ENCODE measurements at places on chromosomes 12 and 14. TPM values are rescaled to one million over a fixed set of nuclear protein-coding genes. Genes with fewer than 3 reads are reported as not detected.
A peak's percentile ranks its signal among the peaks of the same experiment; 100 is the strongest.

DNA sequence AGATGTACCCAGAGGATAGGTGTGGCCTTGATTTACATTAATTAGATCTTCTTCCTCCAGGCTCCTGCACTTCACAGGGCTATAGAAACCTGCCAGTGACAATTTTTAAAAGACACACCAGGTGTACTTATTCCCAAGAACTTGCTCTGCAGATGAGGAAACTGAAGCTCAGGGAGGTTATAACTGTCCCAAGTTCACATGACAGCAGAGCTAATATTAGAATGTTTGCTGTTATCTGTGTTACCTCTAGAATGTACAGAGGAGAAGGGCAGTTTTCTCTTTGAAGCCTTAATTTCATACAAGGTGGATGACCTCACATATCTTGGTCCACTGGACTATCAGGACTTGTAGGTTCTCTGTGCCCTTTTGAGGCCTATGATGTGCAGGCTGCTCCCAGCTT is 27.7 kb downstream of the RASSF8 start:
- no peaks in the 10 kb centered on the region for H3K36me3 ChIP-seq
- no peak overlapping the region for H3K4me3 ChIP-seq
- H3K27ac ChIP-seq: no peak overlapping the region

GRCh38 chr12:127606476-127607015 is 660.4 kb upstream of the TMEM132C start:
- no peak for DNase-seq
- no peaks in the 10 kb centered on the region for H3K4me1 ChIP-seq
- H3K27me3 ChIP-seq: no peaks in the 10 kb centered on the region
- H3K4me3 ChIP-seq: no peak overlapping the region

DNA sequence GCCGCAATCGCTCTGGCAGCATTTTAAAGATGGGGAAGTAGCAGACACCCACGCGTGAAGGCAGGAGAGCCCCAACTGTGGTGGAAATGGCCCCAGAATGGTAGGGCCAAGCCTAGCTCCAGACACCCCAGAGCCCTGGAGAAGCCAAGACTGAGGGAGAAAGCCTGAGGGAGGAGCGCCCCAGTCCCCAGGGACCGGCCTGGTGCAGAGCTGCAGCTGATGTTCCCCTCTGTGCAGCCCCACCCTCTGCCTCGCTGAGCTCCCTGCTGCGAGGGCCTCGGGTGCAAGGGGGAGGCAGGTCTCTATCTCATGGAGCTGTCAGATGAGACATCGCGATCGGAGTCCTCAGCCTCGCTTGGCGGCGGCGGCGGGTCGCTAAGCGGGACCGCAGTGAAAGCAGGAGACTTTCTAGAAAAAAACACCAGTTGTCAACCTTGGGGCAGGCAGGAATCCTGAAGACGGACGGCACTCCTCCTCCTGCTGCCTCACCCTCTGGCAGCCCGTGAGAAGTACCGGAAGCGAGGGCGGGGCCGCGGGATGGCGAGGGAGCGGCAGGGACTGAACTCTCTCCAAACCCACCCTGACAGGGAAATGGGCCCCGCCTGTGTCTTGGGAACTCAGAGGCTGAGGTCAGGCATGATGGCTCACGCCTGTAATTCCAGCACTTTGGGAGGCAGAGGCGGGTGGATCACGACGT is 6.0 kb downstream of the GAPDH start:
- H3K27ac ChIP-seq: peak overlapping the region; percentile 67
- no peak overlapping the region for H3K4me3 ChIP-seq
- no peaks in the 10 kb centered on the region for H3K27me3 ChIP-seq

- H3K4me3 ChIP-seq: no peak overlapping the region
- peaks cover 12% of the 10 kb centered on the region for H3K4me1 ChIP-seq
- H3K27me3 ChIP-seq: peaks cover 8% of the 10 kb centered on the region
- no peak overlapping the region for H3K27ac ChIP-seq
- no peak for DNase-seq
Measured at GRCh38 chr12:130225347-130225746, 63.1 kb downstream of the FZD10 start.

DNA sequence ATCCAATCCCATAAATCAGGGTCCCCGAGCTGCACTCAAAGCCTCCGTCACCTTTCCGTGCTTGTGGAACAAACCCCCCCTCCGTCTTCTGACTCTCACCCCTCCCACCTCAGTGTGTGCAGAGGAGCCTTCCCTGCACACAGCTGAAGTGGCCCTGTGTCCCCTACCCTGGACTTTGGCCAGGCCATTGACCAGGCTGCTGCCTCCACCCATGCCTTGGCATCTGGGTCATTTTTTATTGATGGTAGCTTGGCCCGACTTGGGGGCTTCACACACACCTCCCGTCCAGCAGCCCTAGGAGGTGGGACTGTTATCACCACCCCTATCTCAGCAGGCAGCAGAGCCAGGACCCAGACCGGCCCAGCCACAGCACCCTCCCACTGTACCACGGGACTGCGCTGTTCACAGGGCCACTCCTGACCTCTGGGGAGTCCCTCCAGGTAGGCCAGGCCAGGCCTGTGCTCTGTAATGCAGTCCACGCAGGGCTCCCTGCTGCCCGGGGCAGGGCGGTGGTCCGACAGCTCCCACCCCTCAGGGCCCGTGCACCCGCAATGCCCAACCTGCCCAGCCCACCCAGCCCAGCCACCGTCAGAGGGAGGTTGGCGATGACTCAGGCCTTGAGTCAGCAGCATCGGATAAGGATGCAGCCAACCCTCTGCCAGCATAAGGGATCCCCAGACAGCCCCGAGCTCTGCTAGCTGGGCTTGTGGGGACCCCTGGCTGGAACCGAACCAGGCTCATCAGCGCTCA is 9.2 kb upstream of the INF2 start:
- peak overlapping the region; percentile 81 for H3K27ac ChIP-seq
- no peaks in the 10 kb centered on the region for H3K27me3 ChIP-seq
- no peak overlapping the region for H3K4me3 ChIP-seq
- peaks cover 72% of the 10 kb centered on the region for H3K4me1 ChIP-seq
- no peaks in the 10 kb centered on the region for H3K36me3 ChIP-seq

- peaks cover 31% of the 10 kb centered on the region for H3K4me1 ChIP-seq
- no peak for DNase-seq
- peak within 1 kb of the TSS; percentile 55 for H3K4me3 ChIP-seq
- peaks cover 6% of the 10 kb centered on the region for H3K27me3 ChIP-seq
- H3K27ac ChIP-seq: peak within 1 kb of the TSS; percentile 33
Measured at GRCh38 chr14:70641548-70642302, at the start of gene TTC9. Gene TTC9 (plus strand): TSS chr14:70641916. CDS start chr14:70642130, 214 bp downstream.

- H3K27ac ChIP-seq: peak within 1 kb of the TSS; percentile 88
- H3K27me3 ChIP-seq: peaks cover 28% of the 10 kb centered on the region
- DNase-seq: no peak
- peaks cover 35% of the 10 kb centered on the region for H3K4me1 ChIP-seq
- H3K4me3 ChIP-seq: peak within 1 kb of the TSS; percentile 76
Measured at GRCh38 chr12:55930771-55931316, at the start of gene DGKA. Gene DGKA (plus strand): TSS chr12:55931162. CDS start chr12:55936504, 5,342 bp downstream.

- no peaks in the 10 kb centered on the region for H3K27me3 ChIP-seq
- no peak overlapping the region for H3K27ac ChIP-seq
- no peaks in the 10 kb centered on the region for H3K4me1 ChIP-seq
- H3K36me3 ChIP-seq: no peaks in the 10 kb centered on the region
Measured at GRCh38 chr14:69475194-69475818, 9.2 kb upstream of the PLEKHD1 start.

Gene SLC38A4
- total RNA-seq: 3.5 TPM

Gene MIS18BP1
- 22.6 TPM for total RNA-seq

Gene MOAP1
- 149 TPM for total RNA-seq

Gene AP5M1
- 42.9 TPM for total RNA-seq

Gene CDCA3
- total RNA-seq: 17.2 TPM

Gene SETD1B
- 4.1 TPM for total RNA-seq

Gene INHBC
- total RNA-seq: not detected

Gene FOXN3
- 53.1 TPM for total RNA-seq

Data from spinal cord (tissue), 10 donors.